ENCODE measurements at places on chromosomes 7 and 10. TPM values are rescaled to one million over a fixed set of nuclear protein-coding genes. Genes with fewer than 3 reads are reported as not detected.

GRCh38 chr10:60334991-60335390, 54.7 kb downstream of the ANK3 start:
- no peak for DNase-seq

DNA sequence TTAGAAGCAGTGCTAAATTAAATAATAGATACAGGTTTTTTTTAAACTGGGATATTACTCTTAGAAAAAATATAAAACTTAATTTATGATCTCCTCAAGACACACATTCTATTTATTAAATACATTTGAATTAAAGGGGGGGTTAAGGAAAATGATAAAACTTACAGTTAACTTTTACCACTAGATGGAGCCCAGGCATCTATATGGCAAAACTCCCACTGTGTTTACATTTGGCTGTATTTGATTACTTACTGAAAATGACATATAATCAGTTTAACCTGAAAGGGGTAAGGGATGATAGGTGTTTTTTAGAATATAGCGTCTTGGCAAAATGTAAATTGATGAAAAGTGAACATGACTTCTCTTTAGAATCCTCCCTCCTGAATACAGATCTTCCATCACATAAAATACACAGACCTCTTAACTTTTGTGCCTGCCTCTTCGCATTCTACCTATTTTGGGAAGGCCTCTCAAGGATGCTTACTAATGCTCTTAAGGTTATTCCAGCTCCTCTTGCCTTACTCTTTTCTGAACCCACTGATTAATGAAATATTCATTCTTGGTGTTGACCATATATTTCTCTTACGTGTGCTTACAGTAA, 235.7 kb downstream of the AGMO start:
- no peak for DNase-seq

DNA sequence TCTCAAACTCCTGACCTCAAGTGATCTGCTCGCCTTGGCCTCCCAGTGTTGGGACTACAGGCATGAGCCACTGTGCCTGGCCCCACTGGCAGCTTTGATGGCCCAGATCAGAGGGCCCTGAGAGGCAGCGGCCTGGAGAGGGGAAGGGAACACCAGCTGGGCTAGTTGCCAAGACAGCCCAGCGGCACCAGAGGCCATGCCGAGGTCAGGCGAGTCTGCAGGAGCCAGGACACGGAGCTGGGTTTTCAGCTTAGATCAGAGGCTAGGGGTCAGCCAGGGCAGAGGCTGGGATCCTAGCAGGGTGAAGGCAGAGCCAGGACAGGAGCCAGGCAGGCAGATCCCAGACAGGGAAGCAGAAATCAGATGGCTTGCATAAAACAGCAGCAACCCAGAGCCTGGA, 92.9 kb downstream of the MYL10 start:
- no peak for DNase-seq

DNA sequence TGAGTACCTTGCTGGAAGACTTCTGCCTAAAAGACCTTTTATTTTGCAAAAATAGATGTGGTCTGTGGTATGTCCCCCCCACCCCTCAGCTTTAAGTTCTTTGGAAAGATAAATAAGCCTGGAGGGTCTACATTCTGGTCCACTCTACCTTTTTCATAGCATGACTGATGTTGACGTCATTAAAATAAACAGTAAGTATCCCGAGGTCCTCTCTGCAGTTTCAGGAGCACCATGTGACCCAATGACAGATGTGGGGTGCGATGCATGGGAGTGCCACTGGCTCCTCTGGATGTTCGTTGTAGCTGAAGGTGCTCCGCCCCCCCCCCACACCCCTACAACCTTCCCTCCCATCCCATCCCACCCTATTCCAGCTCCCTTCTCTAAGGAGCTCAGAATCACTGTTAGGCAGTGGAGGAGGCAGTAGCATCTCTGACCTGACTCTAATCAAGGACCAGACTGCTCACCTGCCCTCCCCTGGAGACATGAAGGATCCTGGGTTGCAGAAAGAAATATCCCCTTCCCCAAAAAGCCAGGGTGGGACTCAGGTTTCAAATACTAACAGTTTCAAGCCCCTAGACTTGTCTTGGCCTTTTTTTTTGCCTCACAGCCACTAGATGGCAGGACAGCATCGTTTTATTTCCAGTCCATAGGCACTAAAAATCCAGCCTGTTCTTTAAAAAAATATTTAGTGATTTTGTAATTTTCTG, 25.1 kb downstream of the CASP7 start:
- DNase-seq: no peak

The CLDN4 gene
- 143 TPM for total RNA-seq
